NCI-H524 (cell line): ENCODE measurements at places on chromosomes 2 and 18.

DNA sequence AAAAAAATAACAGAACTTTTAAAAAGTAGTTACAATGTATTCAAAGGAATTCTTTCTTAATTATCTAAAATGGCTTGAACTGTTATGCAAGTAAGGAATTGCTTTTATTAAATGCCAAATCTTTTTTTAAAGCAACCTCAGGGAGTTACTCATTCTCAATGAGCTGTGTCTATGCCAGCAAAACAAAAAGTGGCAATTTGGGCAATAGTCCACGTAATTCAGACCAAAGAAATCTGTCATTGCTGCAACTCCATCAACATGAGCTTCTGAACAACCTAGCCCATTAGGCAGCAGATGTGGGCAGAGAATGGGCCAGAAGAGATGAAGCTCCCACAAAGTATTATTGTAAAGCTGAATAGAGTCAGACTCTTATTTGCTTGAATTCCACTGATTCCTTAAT, 118.4 kb downstream of the ALK start:
- DNase-seq, result no peak

GRCh38 chr2:40935349-40935748, 483.5 kb upstream of the SLC8A1 start:
- no peak for DNase-seq

DNA sequence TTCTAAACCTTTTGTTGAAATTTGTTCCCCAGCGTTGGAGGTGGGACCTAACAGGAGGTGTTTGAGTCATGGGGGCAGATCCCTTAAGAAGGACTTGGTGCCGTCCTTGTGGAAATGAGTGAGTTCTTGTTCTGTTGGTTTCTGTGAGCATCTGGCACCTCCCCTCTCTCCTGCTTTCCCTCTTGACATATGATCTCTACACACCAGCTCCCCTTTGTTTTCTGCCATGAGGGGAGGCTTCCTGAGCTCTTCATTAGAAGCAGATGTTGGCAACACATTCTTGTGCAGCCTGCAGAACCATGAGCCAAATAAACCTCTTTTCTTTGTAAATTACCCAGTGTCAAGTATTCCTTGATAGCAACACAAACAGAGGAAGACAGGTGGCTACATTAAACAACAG, 23.8 kb downstream of the NABP1 start:
- peak; percentile 44 for DNase-seq

GRCh38 chr2:177753682-177754491, 318.7 kb downstream of the PDE11A start:
- peak; percentile 97 for DNase-seq
